D721Med (cell line): ENCODE measurements at places on chromosomes 1 and 21.

- DNase-seq: no peak
Measured at GRCh38 chr1:29478151-29478791, 241.9 kb downstream of the PTPRU start.

DNA sequence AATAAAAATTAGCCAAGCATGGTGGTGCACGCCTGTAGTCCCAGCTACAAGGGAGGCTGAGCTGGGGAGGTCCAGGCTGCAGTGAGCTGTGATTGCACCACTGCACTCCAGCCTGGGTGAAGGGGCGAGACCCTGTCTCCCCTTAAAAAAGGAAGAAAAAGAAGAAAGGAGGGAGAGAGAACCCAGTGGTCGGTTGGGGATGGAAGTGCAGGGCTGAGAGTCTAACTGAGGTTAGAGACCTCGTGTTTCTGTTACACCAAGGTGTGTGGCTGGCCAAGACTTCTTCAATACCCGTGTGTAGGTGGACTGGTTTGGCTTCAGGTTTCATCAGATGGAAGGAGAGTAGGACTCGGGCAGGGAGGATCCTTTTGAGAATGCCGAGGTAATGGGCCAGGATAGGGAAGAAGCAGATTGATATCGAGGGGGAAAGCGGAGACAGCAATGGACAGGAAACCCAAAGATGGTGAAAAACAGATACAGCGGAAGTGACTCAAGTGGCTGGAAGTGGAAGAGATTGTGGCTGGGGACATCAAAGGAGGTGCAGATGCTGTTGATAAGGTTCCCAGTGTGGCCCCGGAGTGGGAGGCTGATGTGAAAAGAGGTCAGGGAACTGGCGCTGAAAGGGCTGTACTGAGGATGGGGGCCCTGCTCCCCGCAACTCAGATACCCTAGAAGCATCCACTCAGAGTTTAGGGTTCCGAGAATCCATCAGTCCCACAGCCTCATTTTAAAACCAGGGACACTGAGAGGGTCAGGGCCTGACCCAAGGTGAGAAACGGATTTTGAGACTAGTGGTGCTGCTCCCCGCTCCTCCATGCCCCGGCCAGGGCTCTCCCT is 681 bp upstream of the UBXN10 start:
- no peak for DNase-seq

DNA sequence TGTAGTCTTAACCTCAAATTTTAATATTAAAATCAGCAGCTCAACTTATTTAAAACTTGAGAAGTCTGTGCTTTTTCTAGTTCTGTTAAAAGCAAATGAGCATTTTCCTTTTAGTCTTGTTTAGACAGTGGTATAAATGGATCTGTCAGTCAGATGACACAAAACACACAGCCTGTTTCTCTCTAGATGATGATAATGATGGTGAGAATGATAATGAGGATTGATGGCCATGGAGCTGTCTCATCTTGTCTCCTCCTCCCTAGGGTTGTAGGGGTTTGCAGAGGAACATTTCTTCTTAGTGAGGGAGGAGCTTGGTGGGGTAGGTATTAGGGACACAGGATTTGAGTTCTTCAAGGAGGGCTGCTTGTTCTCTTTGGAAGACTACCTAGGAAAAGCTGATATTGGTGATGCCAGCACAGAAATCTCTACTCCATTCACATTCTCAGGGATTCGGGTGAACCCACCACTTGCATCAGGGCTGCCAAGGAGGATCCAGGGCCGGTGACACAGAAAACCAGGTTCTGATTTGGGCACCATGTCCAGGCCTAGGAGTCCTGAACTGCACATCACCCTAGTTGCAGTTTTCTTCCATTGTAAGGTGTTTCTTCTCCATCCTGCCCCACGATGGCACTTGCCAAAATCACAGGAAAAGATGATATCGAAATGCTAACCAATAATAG is 147.6 kb downstream of the RHOU start:
- DNase-seq: no peak

GRCh38 chr1:14767075-14767474 is 168.6 kb downstream of the KAZN start:
- no peak for DNase-seq

- no peak for DNase-seq
Measured at GRCh38 chr1:64155278-64155677, 48.1 kb upstream of the UBE2U start.

- DNase-seq: no peak
Measured at GRCh38 chr1:67404212-67404620, 26.0 kb downstream of the SERBP1 start.

- DNase-seq: peak; percentile 64
Measured at GRCh38 chr1:36239941-36240637, 15.8 kb downstream of the THRAP3 start.

DNA sequence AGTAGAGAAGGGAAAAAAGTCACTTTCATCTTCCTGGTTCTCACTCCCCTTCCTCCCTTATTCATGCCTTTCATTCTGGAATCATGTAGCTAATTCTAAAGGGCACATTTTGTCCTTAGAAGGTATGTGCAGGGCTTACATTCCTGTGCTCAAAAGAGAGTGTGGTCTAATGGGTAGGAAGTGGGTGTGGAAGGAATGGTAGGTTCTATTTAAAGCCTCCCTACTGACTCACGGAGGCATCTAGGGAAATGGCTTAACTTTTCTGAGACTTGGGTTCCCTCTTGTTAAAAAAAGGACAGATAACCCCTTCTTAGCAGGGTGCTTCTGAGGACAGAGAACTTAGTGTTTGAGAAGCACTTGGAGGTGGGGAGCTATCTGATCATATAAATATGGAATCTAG is 249.3 kb upstream of the DUSP10 start:
- no peak for DNase-seq

- DNase-seq: peak; percentile 21
Measured at GRCh38 chr1:25247829-25248754, 838 bp upstream of the RSRP1 start.

DNA sequence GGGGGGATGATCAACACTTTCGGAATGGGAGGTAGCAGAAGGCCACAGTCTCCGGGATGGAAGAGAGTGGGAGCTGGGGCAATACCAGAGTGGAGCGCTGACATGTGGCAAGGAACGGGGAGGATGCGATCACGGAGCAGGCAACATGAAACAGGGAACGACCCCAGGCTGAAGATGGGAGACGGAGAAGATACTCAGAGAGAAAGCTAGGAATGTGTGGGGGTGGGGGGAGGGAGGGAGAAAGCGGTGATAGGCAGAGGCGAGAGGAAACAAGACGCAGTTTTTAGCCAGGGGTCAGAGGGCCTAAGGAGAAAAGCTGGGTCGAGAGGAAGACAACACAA is 577 bp downstream of the RAB3GAP2 start:
- no peak for DNase-seq

DNA sequence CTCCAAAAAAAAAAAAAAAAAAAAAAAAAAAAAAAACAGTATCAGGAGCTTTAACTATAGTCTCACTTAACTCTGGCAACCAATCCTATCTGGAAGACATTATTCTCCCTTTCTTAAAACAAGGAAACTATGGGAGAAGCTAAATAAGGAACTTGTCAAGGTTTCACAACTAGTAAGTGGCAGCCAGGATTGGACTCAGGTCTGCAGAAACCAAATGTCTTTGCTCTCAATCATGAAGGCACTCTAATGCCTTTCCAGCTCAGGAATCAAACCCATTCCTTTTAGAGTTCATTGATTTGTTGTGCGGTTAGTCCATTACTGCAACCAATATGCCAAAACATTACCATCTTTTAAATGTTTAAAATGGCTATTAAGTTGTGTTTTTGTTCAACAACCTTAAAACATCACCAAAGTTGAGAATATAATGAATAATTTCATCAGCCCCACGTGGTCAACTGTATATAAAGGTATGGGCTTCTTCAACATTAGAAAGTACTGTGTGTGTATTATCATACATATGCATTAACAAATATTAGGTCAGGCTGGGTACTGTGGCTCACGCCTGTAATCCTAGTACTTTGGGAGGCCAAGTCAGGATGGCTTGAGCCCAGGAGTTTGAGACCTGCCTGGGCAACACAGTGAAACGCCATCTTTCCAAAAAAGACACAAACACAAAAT is 1.5 kb downstream of the EPRS1 start:
- DNase-seq: no peak

DNA sequence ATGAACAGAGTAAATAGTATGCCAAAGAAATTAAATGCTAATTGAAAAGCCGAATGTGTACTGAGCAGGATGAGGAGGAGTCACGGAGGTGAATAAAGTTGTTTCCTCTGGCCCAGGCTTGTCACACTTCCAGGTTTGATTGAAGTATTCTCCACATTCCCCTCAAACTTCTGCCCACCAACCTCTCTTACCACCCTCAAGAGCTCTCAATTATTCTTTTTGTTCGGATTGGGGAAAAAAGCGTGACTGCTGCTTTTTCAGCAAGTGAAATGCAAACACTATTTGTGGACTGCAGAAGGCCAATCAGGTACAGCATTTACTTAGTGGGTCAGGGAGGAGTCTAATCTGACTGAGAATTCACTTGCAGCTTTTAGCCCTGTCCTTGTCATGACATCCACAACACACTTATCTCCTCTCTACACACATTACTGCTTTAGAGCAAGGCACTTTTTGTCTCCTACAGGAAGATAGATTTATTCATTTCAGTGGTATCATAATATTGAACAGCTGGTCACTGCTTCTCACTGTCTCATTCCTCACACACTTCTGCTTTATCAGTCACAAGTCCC is 375.6 kb upstream of the PRMT6 start:
- DNase-seq: no peak

DNA sequence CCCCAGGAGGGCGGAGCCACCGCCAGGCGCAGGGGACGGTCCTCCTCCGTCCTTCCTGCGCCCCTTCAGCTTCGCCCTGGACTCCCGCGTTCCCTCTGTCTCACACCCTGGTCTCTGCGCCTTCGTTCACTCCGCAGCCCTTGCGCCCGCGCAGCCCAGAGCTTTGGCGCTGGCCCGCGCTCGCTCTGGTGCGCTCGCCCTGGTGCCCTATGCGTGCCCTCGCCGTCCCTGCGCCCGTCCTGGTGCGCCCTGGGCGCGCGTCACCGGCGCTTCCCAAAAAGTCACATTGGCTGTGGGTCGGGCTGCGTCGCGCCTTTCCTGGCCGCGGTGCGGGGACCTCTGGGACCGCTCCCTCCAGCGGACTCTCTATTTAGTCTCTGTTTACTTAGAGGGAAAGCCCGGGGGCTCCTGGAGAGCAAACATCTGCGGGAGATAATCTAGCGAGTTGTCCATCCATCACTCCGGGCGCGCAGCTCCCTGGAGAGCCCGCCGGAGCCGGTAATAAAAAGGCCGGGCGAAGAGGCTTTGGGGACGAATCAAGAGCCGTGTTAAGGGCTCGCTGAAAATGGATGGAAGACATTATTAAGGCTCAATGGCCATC is 178.6 kb downstream of the PRDM16 start:
- no peak for DNase-seq

GRCh38 chr1:101907264-101907663 is 89.5 kb downstream of the OLFM3 start:
- DNase-seq: no peak

GRCh38 chr1:97168056-97168455 is 446.5 kb downstream of the PTBP2 start:
- DNase-seq: no peak

- no peak for DNase-seq
Measured at GRCh38 chr1:78005755-78006154, 1.0 kb downstream of the DNAJB4 start.

DNA sequence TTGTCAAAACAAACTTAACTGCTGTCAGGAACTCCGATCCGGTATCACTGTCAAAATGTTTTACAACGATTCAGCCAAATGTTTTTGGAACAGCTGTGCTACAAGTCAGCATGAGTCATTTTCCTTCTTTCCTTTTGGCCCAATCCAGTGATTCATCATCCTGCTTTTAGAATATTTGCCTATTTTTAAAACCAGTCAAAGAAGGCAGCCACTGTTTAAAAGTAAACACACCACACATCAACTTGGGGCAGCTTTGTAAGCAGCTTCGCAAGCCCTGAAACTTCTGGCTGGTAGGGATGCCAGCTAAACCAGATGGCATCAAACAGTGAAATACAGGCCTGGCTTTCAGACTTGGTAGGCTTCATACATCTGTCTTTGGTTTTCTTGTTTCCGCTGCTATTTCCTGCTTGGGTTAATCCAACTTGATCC is 14.9 kb downstream of the MAP3K7CL start:
- no peak for DNase-seq

DNA sequence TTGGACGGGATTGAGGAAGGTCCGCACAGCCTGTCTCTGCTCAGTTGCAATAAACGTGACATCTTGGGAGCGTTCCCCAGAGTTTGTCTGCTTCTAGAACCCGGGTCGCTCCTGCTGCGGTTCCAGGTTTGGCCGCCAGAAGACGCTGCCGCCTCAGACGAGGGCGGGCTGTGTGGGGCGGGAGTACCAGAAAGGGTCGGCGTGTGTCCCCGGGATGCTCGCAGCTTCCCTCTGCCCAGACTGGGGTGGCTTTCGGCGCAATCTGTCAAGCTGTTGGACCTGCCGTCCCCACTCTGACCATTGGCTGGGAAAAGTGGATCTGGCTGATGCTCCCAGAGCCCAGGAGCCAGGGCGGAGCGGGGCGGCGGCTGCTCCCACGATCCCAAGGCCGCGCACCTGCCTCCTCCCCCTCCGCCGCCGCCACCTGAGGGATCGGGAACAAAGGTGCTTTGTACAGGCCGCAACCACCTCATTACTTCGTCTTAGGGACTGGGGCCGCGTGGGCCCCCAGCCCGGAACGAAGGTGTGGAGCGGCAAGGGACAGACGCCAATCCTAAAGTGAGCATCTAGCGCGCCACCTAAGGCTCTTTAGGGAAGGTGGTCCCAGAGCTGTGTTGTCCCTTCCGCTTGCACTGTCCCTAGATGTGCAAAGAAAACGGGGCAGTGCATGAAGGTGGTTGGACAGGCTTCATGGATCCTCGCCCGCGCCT is 683 bp upstream of the EFNA4 start:
- DNase-seq: peak; percentile 94

- no peak for DNase-seq
Measured at GRCh38 chr1:237590386-237590785, 300.3 kb downstream of the ZP4 start.

DNA sequence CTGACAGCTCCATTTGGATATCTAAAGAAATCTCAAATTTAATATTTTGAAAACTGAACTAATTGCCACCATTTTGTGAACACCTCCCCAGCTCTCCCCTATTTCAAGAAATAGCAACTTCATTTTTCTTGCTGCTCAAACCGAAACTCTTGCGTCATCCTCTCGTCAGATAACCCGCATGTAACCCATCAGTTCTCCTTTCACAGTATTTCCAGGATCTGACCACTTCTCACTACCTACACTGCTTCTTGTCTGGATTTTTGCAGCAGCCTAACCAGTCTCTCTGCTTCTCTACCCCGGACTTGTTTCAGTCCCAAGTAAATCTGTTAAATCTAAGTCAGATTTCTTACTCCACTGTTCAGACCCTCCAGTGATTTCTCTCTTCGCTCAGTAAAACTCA is 75.6 kb downstream of the MTR start:
- no peak for DNase-seq

GRCh38 chr1:56404066-56404465 is 175.3 kb downstream of the PLPP3 start:
- no peak for DNase-seq

DNA sequence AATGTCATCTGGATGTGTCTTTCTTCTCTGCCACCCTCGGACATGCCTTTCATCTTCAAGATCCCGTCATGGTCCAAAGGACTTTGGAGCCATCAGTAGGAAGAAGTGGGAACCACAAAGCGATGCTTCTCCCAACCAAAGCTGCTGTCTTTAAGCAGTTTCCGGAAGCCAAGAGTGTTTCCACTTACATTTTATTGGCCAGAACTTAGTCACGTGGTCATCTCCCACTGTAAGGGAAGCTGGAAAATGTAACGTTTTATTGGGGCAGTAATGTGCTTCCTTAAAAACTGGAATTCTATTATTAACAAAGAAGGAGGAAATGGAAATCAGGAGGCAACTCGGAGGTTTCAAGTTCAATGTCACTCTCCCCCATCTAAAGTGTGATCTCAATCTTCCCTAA is 170.8 kb downstream of the ATG4C start:
- DNase-seq: no peak
